Activated CD4-positive, alpha-beta memory T cell treated with anti-CD3 and anti-CD28 coated beads, Interleukin-2, amount 10 ng/mL, durations not matched to agents 7 days and 5 days (primary cell): ENCODE measurements at places on chromosomes 12 and 14.

GRCh38 chr14:51554953-51555352 is 96.8 kb upstream of the FRMD6 start:
- peaks cover 13% of the 10 kb centered on the region for H3K27me3 ChIP-seq
- no peak overlapping the region for H3K4me3 ChIP-seq
- no peaks in the 10 kb centered on the region for H3K4me1 ChIP-seq
- no peaks in the 10 kb centered on the region for H3K36me3 ChIP-seq
- no peak for DNase-seq

- H3K27ac ChIP-seq = no peak overlapping the region
- no peaks in the 10 kb centered on the region for H3K36me3 ChIP-seq
- H3K4me3 ChIP-seq = no peak overlapping the region
- no peaks in the 10 kb centered on the region for H3K4me1 ChIP-seq
- H3K27me3 ChIP-seq = no peaks in the 10 kb centered on the region
These were observed 242.3 kb downstream of the NRXN3 start for GRCh38 chr14:78412475-78412874.

GRCh38 chr12:62865937-62866336 is 69.0 kb downstream of the PPM1H start:
- no peaks in the 10 kb centered on the region for H3K36me3 ChIP-seq
- no peak for DNase-seq
- no peaks in the 10 kb centered on the region for H3K4me1 ChIP-seq
- no peak overlapping the region for H3K4me3 ChIP-seq

- no peaks in the 10 kb centered on the region for H3K4me1 ChIP-seq
- no peaks in the 10 kb centered on the region for H3K27me3 ChIP-seq
- H3K4me3 ChIP-seq = no peak overlapping the region
- peaks cover 39% of the 10 kb centered on the region for H3K36me3 ChIP-seq
These were observed 84.4 kb downstream of the PPHLN1 start for GRCh38 chr12:42410340-42410739.

DNA sequence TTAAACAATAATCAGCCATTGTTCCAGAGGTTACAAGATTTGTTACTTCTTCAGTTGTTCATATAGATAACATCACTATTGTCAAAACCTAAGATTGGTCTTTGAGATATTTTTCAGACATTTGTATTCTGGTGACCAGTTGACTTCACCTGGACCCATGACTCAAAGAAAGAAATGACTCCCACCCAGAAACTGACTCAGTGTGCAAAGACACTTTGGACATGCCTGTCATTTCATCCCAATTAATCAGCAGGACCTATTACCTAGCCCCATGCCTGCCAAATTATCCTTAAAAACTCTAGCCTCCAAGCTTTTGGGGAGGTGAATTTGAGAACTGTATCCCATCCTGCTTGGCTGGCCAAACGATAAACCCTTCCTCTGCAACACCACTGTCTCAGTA is 27.7 kb upstream of the TSPAN11 start:
- no peaks in the 10 kb centered on the region for H3K36me3 ChIP-seq
- peaks cover 12% of the 10 kb centered on the region for H3K27me3 ChIP-seq
- no peak overlapping the region for H3K4me3 ChIP-seq

GRCh38 chr14:77838831-77839511 is 39.1 kb downstream of the ADCK1 start:
- no peak overlapping the region for H3K4me3 ChIP-seq
- H3K27ac ChIP-seq = no peak overlapping the region
- no peak for DNase-seq
- no peaks in the 10 kb centered on the region for H3K4me1 ChIP-seq
- H3K36me3 ChIP-seq = no peaks in the 10 kb centered on the region
- H3K27me3 ChIP-seq = no peaks in the 10 kb centered on the region
